ENCODE measurements at places on chromosomes 12 and 14.
A peak's percentile ranks its signal among the peaks of the same experiment; 100 is the strongest.

DNA sequence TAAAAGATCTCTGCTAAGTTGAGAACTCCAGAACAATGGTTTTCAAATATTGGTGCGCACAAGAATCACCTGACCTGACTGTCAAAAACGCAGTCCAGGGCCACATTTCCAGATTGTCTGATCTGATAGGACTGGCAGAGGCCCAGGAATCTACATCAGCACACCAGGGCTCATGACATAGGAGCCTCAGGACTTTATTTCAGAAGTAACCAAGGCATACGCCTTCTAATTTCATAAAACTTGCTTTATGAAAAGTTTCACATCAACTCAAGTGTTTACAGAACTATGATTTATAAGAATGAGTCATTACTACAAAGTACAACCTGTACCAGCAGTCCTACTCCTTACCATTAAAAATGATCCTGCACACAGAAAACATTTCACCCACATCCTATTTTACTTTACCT lies 47.7 kb upstream of the PTPRO start:
- DNase-seq, result no peak

GRCh38 chr14:62144863-62145262 lies 382.6 kb downstream of the SNAPC1 start:
- DNase-seq, result no peak

DNA sequence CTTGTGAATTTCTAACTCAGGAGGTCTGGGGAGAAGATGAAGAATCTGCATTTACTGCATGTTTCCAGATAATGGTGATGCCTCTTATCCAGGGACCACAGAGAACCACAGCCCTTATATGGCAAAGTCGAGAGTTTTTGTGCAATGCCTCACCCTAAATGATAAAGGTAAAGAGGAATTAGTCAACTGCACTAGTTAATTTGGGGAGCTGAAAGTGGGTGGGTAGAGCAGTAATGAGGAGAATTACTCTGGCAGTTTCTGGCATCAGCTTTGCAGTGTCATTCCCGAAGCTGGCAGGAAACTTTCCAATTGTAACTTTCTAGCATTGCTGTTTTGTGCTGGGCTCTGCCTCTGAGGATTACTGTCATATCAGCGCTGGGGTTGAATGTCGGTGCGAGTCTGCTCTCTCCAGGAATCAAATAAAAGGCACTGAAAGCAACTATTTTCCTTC lies 10.3 kb downstream of the EGLN3 start:
- no peak for DNase-seq

DNA sequence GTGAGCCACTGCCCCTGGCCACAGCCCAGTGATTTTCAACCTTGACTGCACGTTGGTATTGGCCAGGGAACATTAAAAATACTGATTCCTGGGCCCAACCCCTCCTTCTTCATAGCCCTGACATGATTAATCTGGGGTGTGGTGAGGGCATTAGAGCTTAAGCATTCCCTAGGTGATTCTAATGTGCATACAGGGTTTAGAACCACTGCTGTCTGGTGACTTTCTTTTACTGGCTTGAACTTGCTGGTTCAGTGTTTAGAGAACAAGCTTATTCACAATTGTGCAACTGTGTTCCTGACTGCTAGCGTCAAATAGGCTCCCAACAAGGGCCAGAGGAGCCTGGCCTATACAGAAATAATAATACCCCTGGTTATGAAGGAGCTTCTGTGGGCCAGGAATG lies 488.8 kb upstream of the CCDC196 start:
- DNase-seq, result no peak

- no peak for DNase-seq
These were observed 24.4 kb upstream of the TC2N start for GRCh38 chr14:91891721-91892220.

- DNase-seq, result peak; percentile 91
These were observed 79.9 kb downstream of the HECTD1 start for GRCh38 chr14:31127690-31128089.

- DNase-seq, result no peak
These were observed 8.8 kb downstream of the ARHGAP5 start for GRCh38 chr14:32085845-32086383.

DNA sequence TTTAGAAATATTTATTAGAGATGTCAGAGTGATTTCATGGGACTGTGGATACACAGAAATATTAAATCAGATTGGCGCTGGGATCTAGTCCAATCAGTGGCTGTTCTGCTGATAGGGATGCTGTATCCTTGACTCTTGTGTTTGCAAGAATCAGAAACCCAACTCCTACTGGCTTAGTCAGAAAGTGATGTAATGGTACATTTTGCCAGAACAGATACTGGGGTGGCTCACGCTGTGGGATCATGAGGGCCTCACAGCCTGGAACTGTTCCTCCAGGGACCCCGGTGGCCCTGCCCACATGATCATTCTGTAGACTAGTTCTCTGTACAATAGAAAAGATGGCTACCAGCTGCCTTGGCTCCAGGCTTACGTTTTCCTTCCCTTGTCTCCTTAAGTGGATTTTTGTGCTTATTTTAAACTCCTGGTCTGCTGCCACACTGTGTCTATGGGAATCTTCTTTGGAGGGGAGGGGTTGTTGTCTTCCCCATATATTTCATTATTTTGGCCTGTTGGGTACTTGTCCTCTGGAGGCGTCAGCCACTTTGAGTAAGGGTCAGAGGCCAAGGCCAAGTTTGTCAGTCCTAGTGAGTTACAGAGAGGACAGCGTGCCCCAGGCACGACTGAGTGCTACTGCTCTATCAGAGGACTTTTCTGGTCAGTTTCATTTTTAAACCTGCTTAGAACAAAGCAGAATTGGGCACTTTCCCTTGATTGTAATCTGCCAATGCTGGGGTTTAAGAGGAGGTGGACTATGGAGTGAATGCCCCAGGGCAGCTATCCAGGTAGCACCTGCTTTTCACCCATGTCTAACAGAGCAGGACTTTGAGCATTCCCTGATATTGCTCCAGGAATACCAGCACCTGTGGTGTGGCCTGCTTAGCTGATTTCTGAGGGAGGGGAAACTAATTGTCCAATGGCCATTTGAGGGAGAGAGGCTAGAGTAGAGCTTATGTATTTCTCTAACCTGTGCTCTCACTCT lies 164.3 kb downstream of the SLC5A8 start:
- DNase-seq, result no peak
